ENCODE measurements at places on chromosomes 16 and 17. TPM values are rescaled to one million over a fixed set of nuclear protein-coding genes. Genes with fewer than 3 reads are reported as not detected.

- no peak for DNase-seq
Measured at GRCh38 chr17:40362696-40363110, 1.8 kb downstream of the GJD3 start.

DNA sequence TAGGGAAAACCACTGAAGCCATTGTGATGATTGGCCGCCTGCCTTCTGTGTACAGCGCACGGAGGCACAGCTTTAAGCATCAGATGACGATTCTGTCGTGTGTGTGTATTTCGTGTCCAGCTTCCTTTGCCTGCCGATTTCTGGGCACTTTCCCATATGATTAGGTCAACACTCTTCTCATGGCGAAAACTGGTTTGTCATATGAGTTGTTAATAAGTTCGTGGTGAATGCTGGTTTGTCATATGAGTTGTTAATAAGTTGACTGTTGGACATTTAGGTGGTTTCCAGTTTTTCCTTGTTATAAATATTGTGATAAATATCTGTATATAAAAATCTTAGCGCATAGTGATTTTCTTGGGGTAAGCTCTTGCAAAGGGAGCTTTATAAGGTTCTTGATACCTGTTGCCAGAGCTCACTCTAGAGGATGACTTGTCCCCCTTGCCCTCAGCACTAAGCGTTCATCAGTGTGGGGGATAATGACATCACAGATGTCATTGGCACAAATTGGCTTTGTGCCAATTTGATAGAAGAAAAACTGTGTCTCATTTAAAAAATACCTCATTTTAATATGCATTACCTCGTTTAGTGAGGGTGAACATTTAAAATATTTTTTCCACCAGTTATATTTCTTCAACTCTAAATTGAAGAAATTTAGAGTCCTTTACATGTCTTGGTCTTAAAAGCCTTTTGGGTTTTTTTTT, 40.0 kb downstream of the PGS1 start:
- DNase-seq = no peak

DNA sequence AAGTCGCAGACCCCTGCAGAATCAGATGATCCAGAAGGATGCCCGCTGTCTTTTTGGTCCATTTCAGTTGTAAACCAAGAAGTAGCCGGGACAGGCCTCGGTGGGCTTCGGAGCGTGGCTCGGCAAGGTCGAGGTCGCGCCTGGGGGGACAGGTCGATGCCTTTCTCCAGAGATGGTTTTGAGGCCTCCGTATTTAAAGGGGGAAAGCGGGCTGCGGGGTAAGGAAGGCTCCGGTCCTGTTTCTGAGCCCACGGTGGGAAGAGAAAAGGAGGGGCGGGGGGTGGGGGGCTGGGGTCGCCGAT, 7.5 kb upstream of the GNG13 start:
- DNase-seq = no peak

DNA sequence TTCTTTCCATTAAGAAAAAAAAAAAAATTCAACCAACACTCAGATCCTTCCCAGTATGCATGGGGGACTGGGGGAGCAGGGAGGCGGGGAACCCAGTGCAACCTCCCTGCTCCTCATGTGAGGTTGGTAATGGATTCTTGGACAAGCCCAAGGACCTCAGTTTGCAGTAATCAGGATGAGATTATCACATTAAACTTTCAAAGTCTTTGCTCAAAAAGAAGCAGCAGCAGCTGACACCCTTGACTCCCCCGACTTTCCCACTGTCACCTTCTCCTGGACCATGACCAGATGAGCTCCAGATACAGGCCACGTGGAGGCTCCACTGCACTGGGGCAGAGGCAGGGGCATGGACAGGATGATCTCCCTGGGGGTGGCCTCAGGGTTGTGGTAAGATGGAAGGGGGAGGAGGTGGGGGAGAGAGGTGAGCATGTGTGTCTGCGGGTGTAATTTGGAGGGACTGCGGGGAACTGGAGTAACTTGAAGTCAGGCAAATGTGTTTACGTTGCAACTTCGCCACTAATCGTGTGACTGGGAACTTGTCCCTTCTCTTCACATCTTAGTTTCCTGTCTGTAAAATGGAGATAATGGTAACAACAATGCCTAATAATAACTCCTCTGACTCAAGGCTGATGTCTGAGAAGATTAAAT, 19.8 kb downstream of the ZNF385C start:
- no peak for DNase-seq

DNA sequence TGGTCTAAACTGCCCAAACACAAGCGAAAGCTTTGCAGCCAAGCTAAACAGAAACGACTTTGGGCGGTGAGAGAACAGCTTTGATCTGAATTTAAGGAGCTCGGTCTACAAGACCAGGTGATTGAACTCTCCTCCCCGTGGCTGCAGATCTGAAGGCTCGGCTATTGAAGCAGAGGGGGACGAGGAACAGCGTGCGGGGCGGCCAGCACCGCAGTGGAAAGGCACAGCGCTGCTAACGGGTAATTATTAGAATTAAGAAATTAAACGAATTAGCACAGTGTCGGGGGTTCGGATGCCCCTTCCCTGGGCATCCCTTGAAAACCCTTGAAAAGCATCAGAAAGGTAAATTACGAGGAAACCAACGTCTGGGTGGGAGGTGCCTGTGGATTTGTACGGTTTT, 431 bp downstream of the TEKT3 start:
- no peak for DNase-seq

DNA sequence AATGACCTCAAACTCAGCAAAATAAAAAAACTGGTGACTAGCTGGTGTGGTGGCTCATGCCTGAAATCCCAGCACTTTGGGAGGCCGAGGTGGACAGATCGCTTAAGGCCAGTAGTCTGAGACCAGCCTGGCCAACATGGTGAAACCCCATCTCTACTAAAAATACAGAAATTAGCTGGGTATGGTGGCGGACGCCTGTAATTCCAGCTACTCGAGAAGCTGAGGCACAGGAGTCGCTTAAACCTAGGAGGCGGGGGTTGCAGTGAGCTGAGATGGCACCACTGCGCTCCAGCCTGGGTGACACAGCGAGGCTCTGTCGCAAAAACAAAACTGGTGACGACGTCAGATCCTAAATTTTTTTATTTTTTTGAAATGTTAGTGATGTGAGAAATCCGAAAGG, 82.6 kb upstream of the TOB1 start:
- DNase-seq = no peak

DNA sequence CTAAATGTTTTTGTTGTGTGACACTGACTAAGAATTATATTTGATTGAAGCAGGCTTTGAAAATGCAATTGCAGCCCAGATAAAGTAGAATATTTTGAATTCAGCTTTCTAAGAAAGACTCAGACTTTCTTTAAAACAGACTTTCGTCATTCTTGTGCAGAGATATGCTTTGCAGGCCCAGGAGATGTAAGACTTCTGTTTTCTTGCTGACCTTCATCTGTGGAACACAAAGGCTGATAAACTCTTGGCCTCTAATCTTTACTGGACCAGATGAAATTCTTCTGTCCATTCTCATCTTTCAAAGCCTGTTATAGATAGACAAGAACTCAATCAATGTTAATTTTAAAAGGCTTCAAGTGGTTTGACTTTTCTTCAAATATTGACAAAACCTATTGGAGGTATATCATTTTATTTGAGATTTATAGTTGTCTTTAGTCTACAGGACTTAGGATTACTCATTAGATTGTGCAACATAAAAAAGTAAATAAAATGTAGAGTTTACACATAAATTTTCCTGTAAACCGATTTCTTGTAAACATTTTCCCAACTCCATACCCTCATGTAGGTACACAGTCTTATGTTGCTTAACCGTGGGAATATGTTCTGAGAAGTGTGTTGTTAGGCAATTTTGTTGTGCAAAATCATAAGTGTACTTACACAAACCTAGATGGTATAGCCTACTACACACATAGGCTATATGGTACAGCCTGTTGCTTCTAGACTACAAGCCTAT, 94.2 kb downstream of the MAP2K4 start:
- no peak for DNase-seq

GRCh38 chr16:74901606-74902005, 83.3 kb downstream of the WDR59 start:
- no peak for DNase-seq

DNA sequence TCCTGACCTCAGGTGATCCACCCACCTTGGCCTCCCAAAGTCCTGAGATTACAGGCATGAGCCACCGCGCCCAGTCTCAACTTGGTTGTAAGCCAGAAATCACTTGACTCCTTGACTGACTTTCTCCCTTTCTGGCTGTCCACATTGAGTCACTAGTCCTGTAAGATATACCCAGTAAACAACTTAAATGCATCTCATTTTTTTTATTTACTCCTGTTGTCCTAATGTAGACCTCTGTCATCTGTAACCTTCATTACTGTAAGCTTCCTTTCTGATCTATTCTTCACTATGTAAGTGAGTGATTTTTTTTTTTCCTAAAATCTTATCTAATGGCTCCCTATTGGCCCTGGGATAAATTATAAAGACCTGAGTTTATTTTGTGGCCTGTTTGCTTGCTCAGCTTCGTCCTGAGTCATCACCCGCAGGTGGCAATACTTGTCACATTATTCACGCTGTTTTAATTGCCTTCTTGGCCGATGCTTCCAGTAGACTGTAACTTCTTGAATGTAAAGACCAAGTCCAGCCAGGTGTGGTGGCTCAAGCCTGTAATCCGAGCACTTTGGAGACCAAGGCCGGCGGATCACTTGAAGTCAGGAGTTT, 41.0 kb downstream of the PAFAH1B1 start:
- DNase-seq = no peak

DNA sequence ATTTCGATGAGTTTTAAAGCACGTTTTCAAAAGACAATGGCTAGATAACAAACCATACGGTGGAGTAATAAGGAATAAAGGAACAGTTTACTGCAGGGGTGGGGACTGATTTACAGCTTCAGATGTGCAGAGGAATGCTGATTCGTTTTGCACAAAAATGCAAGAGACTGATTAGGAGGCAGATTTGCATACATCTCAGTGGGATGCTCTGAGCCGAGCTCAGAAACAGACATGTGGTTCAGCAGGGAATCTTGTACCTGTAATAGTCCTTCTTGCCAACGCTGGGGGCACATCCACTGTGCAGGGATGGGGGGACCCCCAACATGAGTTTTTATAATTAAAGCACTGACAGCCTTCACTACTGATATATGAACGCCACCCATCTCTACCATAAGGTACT, 308.0 kb downstream of the GRIN2A start:
- DNase-seq = no peak

DNA sequence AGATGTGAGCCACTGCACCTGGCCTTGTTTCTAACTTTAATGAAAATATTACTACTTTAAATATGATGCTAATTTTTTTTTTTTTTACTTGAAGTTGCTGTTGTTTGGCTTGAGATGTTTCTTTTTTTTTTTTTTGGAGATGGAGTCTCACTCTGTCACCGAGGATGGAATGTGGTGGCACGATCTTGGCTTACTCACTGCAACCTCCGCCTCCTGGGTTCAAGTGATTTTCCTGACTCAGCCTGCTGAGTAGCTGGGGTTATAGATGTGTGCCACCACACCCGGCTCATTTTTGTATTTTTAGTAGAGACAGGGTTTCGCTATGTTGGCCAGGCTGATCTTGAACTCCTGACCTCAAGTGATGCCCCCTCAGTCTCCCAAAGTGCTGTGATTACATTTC, 23.6 kb downstream of the IGSF6 start:
- no peak for DNase-seq

- peak; percentile 75 for DNase-seq
Measured at GRCh38 chr17:29219378-29220047, 27.1 kb upstream of the CRYBA1 start.

DNA sequence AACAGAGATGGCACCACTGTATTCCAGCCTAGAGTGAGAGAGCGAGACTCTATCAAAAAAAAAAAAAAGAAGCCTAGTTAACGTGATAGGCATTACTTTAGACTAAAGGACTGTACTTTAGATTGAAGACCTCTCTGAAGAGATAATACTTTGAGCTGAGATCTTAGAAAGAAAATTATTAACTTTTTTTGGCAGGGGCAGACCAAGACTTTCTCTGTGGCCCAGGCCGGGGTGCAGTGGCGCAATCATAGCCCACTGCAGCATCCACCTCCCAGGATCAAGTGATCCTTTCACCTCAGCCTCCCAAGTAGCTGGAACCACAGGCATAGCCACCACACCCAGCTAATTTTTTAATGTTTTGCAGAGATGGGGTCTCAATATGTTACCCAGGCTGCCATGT, 75.7 kb upstream of the TNRC6A start:
- no peak for DNase-seq

Gene CDK10
- total RNA-seq = 32.1 TPM

Gene TRPV3
- 3.0 TPM for total RNA-seq

Gene SPATA22
- not detected for total RNA-seq

Gene TBC1D3H
- not detected for total RNA-seq

Gene KIF19
- 0.82 TPM for total RNA-seq

Gene DPEP1
- not detected for total RNA-seq

Gene GFAP
- 3.3 TPM for total RNA-seq

Gene CTRB2
- not detected for total RNA-seq

Gene SIAH1
- total RNA-seq = 30.7 TPM

Data from omental fat pad (tissue), 4 donors.